Activated CD8-positive, alpha-beta memory T cell treated with anti-CD3 and anti-CD28 coated beads for 1 hour (primary cell): ENCODE measurements at places on chromosomes 3 and 15.

DNA sequence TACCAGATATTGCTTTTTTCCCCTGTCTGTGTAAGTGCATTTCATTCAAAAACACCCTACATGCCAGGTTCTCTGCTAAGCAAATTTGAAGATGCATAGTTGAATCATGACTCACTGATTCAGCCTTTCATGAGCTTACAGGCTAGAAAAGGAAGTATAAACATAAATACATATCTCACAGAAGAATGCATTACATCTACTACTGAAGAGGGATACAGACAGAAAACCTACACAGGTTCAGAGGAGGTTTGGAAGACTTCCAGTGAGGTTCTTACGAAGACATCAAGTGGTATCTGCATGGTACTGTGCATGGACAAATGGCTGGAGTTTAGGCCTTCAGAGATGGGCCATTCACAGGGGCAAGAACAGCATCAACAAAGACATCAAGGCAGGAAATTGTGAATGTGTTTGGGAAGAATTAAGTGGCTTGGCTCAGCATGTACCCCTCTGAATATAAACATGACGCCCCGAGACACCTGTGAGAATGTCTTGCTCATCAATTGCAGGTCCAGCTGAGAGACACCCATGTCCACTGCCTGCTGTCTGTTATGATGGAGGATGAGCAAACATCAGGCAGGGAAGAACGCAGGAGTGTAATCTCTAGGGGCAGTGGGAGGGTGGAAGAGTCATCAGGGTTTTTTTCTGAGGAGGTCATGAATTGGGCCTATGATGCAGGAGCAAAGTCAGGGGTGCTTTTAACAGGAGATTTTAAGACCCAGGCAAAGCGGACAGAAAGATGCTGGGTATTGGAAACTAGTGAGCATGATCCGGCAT, 105.1 kb upstream of the GALNT15 start:
- no peak for DNase-seq

DNA sequence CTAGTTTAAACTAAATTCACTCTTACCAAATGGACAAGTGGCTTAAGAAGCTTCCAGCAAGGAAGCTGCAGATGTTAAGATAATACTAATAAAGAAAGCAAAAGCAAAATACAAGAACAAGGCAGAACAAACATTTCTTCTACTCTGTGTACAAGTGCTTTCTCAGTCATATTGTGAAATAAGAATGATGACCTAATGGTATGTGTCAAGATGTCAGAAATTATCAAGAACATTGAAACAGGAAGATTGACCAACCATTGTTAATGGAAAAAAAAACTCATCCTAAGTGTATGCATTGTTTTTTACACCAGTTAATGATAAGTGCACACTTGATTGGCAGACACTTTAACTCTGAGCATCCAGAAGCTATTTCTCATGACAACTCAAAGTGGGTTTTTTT, 65.4 kb upstream of the P2RY1 start:
- no peak for DNase-seq

- peak; percentile 25 for DNase-seq
These were observed 42.2 kb downstream of the TBC1D2B start for GRCh38 chr15:78035321-78035751.

DNA sequence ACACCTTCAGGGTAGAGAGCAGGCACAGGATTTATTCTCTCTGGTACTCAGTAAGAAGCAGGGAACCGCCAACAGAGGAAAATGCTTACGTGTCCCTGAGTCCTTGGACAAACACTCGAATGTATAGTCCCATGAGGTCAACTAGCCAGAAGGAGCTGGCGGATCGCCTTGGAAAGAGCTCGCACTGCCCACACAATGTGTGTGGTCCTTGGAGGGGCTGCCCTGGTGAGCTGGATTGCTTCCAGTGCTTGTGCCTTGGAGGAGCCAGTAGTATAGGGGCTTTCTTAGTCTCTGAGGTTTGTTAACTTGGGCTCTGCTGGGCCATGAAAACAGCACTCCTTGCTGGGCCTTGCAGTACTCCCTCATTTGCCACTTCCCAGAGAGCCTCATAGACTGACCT, 40.7 kb upstream of the VILL start:
- no peak for DNase-seq

- DNase-seq, result no peak
These were observed 390.7 kb downstream of the EFHB start for GRCh38 chr3:19543212-19543841.

GRCh38 chr3:28726840-28727239, 378.2 kb upstream of the AZI2 start:
- no peak for DNase-seq

GRCh38 chr15:69474291-69474690, 21.7 kb downstream of the RPLP1 start:
- no peak for DNase-seq

DNA sequence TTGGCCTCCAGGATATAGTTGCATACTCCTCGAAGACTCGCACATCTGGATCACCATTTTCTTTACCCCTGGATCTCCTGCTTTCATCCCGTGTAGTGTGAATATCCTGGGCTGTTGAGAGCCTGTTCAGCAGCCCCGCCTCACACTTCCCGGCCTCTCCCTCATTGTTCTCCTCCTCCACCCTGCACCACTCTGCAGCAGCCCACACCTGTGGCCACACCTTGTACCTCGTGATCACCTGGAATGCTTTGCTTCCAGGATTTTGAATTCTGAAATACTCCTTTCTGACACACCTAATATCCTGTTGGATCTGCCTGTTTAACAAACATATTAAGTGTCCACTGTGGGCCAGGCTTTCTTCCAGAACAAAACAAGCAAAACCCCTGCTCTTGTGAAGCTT, 14.4 kb downstream of the ABHD17C start:
- DNase-seq, result no peak

- DNase-seq, result no peak
These were observed 34.0 kb upstream of the CCDC174 start for GRCh38 chr3:14617508-14618023.

- DNase-seq, result no peak
These were observed 247.4 kb upstream of the SATB1 start for GRCh38 chr3:18672561-18672960.
